ENCODE measurements at places on chromosomes 2 and 18. TPM values are rescaled to one million over a fixed set of nuclear protein-coding genes. Genes with fewer than 3 reads are reported as not detected.
A peak's percentile ranks its signal among the peaks of the same experiment; 100 is the strongest.

DNA sequence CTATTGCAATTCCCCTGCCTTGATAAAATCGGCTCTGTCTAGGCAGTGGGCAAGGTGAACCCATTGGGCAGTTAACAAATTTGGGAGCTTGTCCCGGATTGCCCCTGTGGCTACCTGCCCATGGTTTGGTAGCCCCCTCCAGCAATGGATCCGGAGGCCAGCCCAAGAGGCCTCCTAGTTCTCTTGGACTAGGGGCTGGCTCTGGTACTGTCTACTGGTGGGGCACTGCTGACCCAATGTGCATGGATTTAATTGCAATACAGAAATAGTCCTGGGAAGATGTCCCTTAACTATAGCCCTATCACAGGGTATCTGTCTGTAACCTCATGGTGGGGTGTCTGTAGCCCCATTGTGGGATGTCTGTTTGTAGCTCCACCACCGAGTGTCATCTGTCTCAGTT lies 37.5 kb upstream of the SH3RF3 start:
- no peak for DNase-seq

DNA sequence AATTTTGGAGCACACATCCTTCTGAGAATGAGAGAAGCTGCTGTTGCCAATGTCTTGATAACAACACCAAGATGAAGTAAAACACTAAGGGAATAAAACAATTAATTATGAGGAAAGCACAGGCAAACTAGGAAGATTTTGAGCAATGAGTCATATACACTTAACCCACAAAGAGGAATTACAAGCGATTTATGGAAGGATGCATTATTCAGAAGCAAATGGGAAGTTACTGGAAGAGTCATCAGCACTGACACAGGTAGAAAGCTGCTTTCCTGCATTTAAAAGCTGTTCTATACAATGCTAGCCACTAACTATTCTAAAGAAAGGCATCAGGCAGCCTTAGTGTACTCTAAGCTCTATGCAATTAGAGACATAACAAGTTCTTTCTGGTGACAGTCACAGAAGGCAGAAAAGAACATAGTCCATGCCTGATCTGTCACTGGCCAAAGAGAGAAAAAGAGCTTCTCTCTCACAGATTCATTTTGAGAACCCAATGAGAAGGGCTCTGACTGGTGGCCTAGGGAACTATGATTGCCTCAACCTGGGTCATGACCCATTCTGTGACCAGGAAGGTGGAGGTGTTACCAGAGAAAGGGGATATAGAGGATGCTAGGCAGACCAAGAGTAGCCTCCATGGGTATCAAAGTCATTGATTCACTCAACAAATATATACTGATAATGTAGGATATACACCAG lies 45.4 kb downstream of the M1AP start:
- DNase-seq = no peak

GRCh38 chr18:31039426-31039825 lies 3.1 kb downstream of the DSC3 start:
- no peak for DNase-seq

DNA sequence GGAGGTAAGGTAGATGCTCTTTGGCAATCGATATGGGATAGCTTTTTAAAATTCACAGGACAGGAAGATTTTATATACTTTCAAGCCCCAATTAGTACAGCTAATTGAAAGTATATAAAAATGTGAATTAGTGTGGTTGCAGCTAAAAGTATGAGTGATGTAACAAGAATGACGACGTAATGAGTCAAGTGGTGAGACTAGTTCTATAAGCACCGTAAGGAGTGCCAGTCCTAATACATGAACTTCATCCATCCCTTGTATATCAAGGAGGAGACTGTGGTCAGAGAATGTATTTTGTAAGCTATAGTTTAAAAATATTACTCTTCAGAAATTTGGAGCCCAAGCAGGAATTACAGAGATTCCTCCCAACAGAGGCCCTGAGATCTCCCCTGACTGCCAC lies 25.8 kb downstream of the DNAJC27 start:
- no peak for DNase-seq

DNA sequence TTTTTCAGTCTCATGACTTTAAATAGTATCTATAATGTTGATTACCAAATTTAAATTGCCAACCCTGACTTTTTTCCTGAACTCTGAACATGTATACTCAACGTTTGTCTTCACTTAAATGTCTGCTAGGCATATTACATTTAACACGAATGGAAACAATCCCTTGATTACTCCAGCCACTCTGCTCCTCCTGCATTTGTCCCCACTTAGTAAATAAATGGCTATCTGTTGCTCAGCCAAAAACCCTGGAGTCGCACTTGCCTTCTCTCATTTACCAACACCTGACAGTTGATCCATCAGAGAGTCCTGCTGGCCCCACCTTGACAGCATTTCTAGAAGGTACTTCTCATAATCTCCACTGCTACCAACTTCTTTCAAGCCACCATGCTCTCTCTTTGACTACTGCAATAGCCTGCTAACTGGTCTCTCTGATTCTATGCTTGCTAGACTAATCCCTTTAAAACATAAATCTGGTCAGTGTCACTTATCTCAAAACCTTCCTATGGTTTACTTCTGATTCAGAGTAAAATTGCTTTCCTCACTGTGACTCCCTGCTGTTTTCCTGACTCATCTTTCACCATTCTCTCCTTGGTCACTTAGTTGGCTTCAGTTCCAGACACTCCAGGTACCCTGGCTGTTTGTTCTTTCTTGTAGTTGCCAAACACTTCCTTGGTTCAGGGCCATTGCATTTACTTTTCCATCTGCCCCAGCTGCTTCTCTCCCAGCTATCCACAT lies 31.9 kb downstream of the SPAG16 start:
- DNase-seq = no peak

GRCh38 chr2:197514754-197515153 lies 1.1 kb upstream of the MOB4 start:
- peak; percentile 47 for DNase-seq

GRCh38 chr2:68367953-68368653 lies 3.0 kb downstream of the PLEK start:
- DNase-seq = no peak

DNA sequence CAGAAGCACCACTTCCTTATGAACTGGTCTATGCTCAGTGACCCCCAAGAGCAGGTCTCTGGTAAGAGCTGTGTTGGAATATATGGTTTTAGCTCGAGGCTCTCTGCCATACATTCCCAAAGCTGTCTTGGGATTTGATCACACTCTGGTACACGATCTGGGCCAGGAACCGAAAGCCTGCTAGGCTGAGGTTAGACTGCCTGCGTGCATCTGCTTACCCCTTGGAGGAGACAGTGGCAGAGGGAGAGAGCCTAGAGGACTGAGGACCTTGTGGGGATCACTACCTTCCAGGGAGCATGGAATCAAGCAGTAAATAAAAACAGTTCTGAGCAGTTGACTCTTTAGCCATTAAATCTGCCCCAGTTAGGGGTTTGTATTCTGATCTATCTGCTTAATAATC lies 63.7 kb downstream of the ZNF532 start:
- DNase-seq = no peak

Gene UGT1A7
- not detected for total RNA-seq

Gene NOSTRIN
- total RNA-seq = not detected

Gene ZNF804A
- 14.3 TPM for total RNA-seq
